Suprapubic skin (tissue), 4 donors: ENCODE measurements at places on chromosomes 3 and 15. TPM values are rescaled to one million over a fixed set of nuclear protein-coding genes. Genes with fewer than 3 reads are reported as not detected.

GRCh38 chr15:46386356-46386755, 751.5 kb downstream of the SQOR start:
- no peaks in the 10 kb centered on the region for H3K4me1 ChIP-seq
- H3K4me3 ChIP-seq: no peak overlapping the region
- DNase-seq: no peak
- H3K27ac ChIP-seq: no peak overlapping the region

CHRM5 gene
- not detected for total RNA-seq

DNA sequence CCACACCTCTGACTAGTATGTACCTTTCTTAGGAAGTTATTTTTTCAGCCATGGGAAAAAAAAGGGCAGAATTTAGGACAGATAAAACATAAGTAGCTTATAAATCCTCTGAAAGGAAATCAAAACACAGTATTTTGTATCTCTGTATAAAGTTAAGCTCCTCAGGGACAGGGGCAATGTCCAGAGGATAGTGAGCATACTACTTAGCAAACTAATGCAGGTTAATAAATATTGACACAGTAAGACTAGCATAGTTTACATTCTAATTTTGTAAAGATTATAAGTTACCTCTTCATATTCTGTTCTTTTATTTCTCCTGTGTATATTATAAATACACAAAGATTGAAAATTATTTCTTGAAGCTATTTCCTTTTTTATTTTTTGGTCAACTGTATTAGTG, 2.1 kb downstream of the UBE3A start:
- peak overlapping the region; percentile 97 for H3K4me3 ChIP-seq
- no peaks in the 10 kb centered on the region for H3K27me3 ChIP-seq
- no peak overlapping the region for H3K27ac ChIP-seq
- peaks cover 52% of the 10 kb centered on the region for H3K4me1 ChIP-seq
- no peaks in the 10 kb centered on the region for H3K36me3 ChIP-seq

GOLGA6L9 gene
- 4.7 TPM for total RNA-seq

GRCh38 chr3:33438284-33438668, 1.9 kb downstream of the UBP1 start:
- H3K4me3 ChIP-seq: peak overlapping the region; percentile 93
- H3K27ac ChIP-seq: peak overlapping the region; percentile 95
- H3K4me1 ChIP-seq: peaks cover 48% of the 10 kb centered on the region
- no peaks in the 10 kb centered on the region for H3K27me3 ChIP-seq
- no peak for DNase-seq
- no peaks in the 10 kb centered on the region for H3K36me3 ChIP-seq

DNA sequence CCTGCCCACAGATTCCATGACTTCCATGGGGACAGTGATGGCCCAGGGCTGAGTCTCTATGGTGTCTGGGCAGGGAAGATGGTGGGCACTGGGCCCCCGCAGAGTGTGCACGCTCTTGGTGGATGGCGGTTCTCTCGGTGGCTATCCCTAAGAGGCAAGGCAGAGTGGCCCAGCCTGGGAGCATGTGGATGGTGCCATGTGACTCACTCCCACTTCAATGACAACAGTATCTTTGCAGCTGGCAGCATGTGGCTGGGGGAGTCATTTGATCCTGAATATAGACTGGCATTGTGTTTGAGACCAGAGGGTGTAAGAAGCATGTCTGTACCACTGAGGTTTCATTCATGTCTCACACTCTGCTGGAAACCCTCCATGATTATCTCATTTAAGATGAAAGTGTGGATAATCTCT, 101.2 kb downstream of the CORO2B start:
- H3K36me3 ChIP-seq: no peaks in the 10 kb centered on the region
- no peak overlapping the region for H3K4me3 ChIP-seq
- H3K4me1 ChIP-seq: no peaks in the 10 kb centered on the region
- no peaks in the 10 kb centered on the region for H3K27me3 ChIP-seq
- no peak overlapping the region for H3K27ac ChIP-seq
- DNase-seq: no peak

DTX3L gene
- 12.9 TPM for total RNA-seq

GRCh38 chr3:180117381-180118163, 80.8 kb upstream of the PEX5L start:
- H3K27me3 ChIP-seq: no peaks in the 10 kb centered on the region
- H3K4me3 ChIP-seq: no peak overlapping the region
- no peak for DNase-seq
- H3K36me3 ChIP-seq: no peaks in the 10 kb centered on the region

GRCh38 chr3:156349111-156349510, 205.8 kb downstream of the SSR3 start:
- H3K27me3 ChIP-seq: no peaks in the 10 kb centered on the region
- H3K4me1 ChIP-seq: no peaks in the 10 kb centered on the region
- DNase-seq: no peak
- H3K27ac ChIP-seq: no peak overlapping the region
- no peak overlapping the region for H3K4me3 ChIP-seq
- H3K36me3 ChIP-seq: no peaks in the 10 kb centered on the region

- DNase-seq: no peak
- H3K4me1 ChIP-seq: peaks cover 12% of the 10 kb centered on the region
- no peak overlapping the region for H3K4me3 ChIP-seq
- peaks cover 9% of the 10 kb centered on the region for H3K36me3 ChIP-seq
- no peak overlapping the region for H3K27ac ChIP-seq
- no peaks in the 10 kb centered on the region for H3K27me3 ChIP-seq
Observed at GRCh38 chr3:51947215-51947900, 5.2 kb downstream of the PARP3 start.

GRCh38 chr3:156150434-156151066, 30.2 kb downstream of the KCNAB1 start:
- no peaks in the 10 kb centered on the region for H3K27me3 ChIP-seq
- no peaks in the 10 kb centered on the region for H3K36me3 ChIP-seq
- no peak overlapping the region for H3K4me3 ChIP-seq
- peaks cover 5% of the 10 kb centered on the region for H3K4me1 ChIP-seq
- DNase-seq: no peak

GRCh38 chr3:195735036-195735695, 14.4 kb downstream of the MUC20 start:
- H3K36me3 ChIP-seq: no peaks in the 10 kb centered on the region
- H3K4me1 ChIP-seq: no peaks in the 10 kb centered on the region
- peaks cover 7% of the 10 kb centered on the region for H3K27me3 ChIP-seq

- no peaks in the 10 kb centered on the region for H3K4me1 ChIP-seq
- H3K36me3 ChIP-seq: no peaks in the 10 kb centered on the region
- no peak overlapping the region for H3K4me3 ChIP-seq
- DNase-seq: no peak
- no peaks in the 10 kb centered on the region for H3K27me3 ChIP-seq
Observed at GRCh38 chr3:130389743-130390478, 44.4 kb downstream of the COL6A5 start.

TRIM42 gene
- not detected for total RNA-seq

ANKRD34C gene
- not detected for total RNA-seq

GRCh38 chr15:74136814-74137536, 6.6 kb downstream of the ISLR2 start:
- peak overlapping the region; percentile 45 for H3K27ac ChIP-seq
- peaks cover 26% of the 10 kb centered on the region for H3K4me1 ChIP-seq
- no peak for DNase-seq
- no peaks in the 10 kb centered on the region for H3K36me3 ChIP-seq

GRCh38 chr15:73295630-73296286, 73.0 kb downstream of the HCN4 start:
- H3K27ac ChIP-seq: no peak overlapping the region
- DNase-seq: no peak
- no peaks in the 10 kb centered on the region for H3K4me1 ChIP-seq
